Foreskin keratinocyte (primary cell): ENCODE measurements at places on chromosomes 4 and X. TPM values are rescaled to one million over a fixed set of nuclear protein-coding genes. Genes with fewer than 3 reads are reported as not detected.

The SHISA3 gene
- total RNA-seq = not detected in 2 replicates

The GATA1 gene
- not detected in 2 replicates for total RNA-seq

The SERPINA7 gene
- total RNA-seq = not detected in 2 replicates

The AMOT gene
- 3.8 and 5.2 TPM in 2 replicates for total RNA-seq

The PNCK gene
- total RNA-seq = not detected in 2 replicates

The CSAG1 gene
- not detected in 2 replicates for total RNA-seq

The FAM149A gene
- 0.78 and 0.85 TPM in 2 replicates for total RNA-seq

The HDX gene
- 3.4 and 3.5 TPM in 2 replicates for total RNA-seq

The NHSL2 gene
- total RNA-seq = 0.37 and 0.42 TPM in 2 replicates

The MAGEC3 gene
- total RNA-seq = not detected in 2 replicates

The SEC31A gene
- total RNA-seq = 124 and 162 TPM in 2 replicates

The LEF1 gene
- total RNA-seq = 10.1 and 18.7 TPM in 2 replicates

The DCX gene
- not detected in 2 replicates for total RNA-seq

The NOA1 gene
- 16.5 and 16.9 TPM in 2 replicates for total RNA-seq

The UGT2B11 gene
- total RNA-seq = not detected in 2 replicates

The GPRIN3 gene
- not detected in 2 replicates for total RNA-seq

The FOXP3 gene
- 0.11 and 0.14 TPM in 2 replicates for total RNA-seq

The SSX3 gene
- total RNA-seq = not detected in 2 replicates

The RBM46 gene
- 0.04 TPM in 1 of 2 replicates, not detected in the other for total RNA-seq

The HHIP gene
- 0.53 and 0.75 TPM in 2 replicates for total RNA-seq

The PGAM4 gene
- not detected in 2 replicates for total RNA-seq
